ENCODE measurements at places on chromosomes 13 and 19.

DNA sequence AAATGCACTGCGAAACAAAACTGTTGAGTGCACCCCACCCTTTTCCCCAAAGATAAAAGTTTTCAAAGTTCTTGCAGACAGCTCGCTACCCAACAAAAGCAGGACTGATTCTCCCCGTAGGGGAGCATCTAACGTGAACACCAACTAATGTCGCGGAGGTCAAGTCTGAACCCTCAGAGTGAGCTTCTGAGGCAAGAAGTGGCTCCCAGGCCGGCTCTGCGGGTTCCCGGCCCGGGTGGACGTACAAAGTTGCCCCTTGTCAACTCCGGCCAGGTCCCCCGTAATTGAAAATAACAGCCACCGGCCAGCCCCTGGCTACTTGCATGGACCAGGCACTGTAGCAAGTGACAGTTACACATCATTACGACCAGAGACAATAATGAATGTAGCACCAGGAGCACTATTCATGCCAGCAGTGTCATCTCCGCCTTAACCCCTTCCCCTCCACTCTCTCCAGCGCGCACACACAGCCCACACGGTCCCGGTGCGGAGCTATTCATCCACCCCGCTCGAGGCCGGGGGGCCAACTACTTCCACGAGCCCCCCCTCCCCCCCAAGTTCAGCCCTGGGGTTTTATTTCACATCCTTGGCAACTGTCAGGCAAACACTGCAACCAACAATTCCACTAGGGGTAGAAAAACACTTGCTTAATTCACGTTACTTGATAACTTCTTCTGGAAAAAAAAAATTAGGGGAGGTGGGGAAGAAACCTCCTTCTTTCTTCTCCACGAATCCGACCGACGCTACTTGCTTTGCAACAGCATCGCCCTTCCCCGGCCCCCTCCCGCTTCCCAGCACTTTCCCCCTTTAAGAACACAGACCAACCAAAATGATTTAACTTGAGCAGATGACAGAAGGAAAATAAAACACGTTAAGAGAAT is 1.2 kb downstream of the KLF12 start:
- peak; percentile 77 for DNase-seq

GRCh38 chr13:38463048-38463447 is 113.4 kb downstream of the UFM1 start:
- DNase-seq, result peak; percentile 44

GRCh38 chr19:33208904-33209849 is 15.0 kb downstream of the LRP3 start:
- DNase-seq, result no peak

- no peak for DNase-seq
These were observed 904 bp upstream of the SIGLEC9 start for GRCh38 chr19:51123802-51124201.

GRCh38 chr19:3068071-3068470 is 5.8 kb upstream of the TLE5 start:
- no peak for DNase-seq

DNA sequence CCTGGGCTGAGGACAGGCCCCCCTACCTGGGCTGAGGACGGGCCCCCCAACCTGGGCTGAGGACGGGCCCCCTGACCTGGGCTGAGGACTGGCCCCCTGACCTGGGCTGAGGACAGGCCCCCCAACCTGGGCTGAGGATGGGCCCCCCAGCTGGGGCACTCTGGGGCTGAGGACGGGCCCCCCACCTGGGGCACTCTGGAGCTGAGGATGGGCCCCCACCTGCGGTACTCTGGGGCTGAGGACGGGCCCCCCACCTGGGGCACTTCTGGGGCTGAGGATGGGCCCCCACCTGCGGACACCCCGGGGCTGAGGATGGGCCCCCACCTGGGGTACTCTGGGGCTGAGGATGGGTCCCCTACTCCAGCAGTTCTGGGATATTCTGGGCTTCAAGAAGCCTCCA is 65.5 kb downstream of the RASA3 start:
- DNase-seq, result no peak

DNA sequence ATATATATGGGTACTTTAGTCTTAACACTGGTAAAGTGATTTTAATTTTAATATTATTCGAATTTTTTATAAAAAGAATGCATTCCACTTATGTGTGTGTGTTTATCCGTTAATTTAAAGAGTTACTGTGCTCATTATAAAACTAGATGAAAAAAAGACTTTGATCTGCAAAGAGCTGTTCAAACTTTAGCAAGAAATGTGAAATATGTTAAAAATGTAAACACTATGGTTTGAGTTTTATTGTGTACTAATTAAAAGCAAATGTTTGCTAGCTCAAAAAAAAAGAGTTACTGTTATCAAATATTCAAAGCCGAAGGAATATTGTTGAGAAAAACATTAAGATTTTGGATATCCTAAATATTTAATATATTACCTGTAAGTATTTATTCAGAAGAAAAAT is 34.5 kb downstream of the UFM1 start:
- DNase-seq, result no peak

DNA sequence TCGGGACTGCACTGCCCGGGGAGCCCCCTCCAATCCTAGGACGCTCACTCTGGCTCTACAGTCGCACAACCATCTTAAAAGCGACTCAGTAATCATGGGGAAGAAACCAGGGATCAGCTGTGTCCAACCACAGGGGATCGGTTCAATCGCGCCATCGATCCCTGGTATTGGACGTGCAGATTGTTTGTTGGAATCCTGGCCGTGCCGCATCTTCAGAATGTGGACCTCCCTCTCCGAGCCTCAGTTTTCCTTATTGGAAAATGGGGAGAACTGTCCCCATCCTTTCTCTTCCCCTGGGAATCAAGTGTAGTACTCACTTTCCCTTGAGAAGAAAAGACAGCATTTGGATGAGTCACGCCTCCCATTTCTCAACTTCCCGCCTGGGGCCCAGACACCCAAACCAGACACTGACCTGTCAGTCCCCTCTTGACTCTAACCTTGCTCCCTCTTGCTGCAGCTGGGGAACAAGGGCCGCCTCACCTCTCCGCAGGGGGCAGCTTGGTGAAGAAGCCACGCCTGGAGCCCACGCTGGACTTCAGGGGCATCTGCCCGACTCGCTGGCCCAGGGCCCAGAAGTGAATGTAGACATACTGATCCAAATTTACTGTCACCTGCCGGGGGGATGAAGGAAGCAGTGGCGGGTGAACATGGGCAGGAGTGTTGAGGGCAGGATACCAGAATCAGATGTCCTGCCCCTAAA is 17.6 kb downstream of the EMP3 start:
- no peak for DNase-seq

DNA sequence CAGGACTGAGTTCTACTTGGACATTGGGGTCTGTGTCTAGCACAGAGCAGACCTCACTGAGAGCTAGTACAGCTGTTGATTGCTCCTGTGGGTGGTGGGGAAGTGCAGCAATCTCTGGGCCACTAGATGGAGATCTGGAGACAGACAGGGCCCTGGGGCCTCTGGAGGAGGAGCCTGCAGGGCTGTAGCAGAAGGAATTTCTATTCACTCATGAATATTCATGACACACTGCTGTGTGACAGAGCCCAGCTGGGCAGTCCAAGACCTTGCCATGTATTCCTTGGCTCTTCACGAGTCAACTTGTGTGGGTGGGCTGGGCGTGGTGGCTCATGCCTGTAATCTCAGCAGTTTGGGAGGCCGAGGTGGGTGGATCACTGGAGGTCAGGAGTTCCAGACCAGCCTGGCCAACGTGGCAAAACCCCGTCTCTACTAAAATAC is 37.5 kb downstream of the SUGP2 start:
- peak; percentile 81 for DNase-seq

DNA sequence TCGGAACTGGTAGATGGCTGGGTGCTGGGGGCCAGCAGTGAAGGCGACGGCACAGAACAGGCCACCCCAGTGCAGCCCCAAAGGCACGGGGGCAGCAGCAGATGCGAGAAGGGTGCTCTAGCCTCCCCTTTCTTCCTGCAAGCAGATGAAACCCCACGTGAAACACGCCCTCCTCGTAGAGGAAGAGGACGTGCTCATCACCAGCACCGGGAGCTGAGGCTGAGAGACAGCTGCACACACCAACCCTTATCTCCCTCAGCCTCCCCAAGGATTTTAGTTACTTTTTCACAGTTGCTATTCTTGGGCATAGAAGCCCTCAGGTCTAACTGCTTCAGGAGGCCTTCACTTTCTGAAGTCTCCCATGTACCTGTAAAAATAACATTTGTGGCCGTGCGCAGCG is 11.9 kb downstream of the ZNF787 start:
- no peak for DNase-seq

DNA sequence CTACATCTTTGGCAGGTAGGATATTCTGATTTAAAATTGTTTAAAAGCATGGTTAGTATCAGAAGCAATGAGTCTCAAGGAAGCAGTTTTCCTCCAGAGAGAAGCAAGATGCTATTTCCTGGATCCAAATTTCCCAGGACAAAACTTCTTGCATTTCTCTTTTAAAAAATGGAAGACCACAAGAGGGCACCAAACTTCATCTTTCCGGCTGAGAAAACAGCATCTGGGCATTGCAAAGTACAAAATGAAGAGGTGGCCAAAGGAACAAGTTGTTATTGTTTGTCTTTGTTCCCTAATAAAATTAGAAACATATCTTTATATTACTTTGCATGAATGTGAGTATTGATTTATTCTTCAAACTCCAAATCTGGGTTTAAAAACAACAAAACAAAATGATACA is 60.0 kb upstream of the LRCH1 start:
- DNase-seq, result peak; percentile 85

DNA sequence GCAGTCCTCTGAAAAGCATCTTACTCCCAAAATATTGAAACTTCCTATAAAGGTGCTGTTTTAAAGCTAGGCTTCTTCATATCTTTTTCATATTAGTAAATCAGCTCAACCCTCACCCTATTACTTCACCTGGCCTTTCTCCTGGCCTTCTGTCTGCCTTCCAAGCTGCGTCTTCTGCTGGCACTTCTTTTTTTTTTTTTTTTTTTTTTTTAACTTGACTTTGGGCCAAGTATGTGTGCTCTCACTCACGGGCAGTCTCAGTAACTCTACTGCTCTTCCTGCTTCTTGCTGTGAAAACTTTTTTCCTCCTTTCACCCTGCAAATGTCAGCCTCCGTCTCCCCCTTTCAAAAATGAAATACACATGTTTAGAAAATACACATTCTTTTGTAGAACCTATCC is 41.2 kb upstream of the KCTD4 start:
- peak; percentile 15 for DNase-seq

DNA sequence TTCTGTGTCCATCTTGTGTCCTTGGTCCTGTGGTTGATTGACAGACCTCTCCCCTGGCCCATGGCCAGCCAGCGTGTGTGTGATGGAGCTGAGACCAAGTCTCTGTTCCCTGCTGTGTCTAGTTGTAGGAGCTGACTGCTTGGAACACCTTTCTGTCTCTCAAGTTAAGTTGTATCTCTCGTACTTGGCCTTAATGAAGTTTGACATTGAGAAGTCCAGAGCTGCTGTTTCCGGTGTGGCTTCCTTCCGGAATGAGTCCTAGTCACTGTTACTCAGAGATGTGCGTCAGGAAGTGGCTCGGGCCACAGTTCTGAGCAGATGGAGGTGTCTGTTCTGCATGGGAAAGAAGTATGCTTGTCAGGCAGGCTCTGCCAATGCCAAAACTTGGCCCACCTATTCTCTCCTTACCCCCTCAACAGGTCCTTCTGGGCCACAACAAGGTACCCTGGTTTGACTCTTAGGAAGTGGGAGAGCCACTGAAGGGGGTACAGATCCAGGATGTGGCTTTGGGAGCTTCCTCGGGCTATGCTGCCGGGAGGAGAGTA is 54.3 kb downstream of the GATAD2A start:
- no peak for DNase-seq

DNA sequence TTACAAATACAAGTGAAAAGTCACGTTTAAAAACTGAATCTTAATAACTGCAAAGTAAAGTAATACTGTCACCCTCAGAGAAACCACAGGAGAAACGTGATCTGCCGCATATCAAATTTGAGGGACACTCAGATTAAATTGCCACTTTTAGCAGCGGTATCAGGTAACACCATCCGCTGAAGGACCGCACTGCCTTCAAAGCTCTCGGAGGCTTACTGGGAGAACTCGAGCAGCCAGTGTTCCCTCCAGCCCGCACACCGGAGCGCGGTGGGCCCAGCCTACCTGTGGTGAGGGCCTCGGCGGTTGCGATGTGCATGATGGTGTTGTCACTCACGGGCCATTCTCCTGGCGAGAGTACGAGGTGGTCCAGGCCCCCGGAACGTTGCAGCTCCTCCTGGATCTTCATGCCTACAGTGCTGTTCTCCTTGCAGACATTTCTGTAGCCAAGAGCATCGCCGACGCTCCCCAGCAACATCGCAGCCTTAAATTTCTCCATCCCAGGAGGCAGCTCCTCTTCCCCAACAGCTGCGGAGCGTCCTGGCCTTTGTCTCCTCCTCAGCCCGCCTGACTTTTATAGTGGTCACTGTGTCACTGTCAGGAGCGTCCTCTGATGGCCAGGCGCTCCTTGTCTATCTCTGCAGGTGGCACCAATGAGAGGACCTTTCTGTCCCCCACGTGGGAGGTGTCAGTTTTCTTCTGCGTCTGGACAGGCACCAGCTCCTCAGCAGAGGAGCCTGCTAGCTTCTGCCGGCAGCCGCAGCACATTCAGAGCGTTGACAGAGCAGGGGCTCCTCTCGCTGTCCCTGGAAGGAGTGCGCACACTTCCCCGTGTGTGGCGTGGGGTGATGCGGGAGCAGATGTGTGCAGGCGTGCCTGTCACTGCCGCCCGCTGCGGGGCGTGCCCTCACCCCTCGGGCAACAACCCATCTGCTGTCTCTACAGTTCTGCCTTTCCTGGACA is at the start of gene ADPRHL1:
TSS of gene ADPRHL1 (minus strand) at position 547 of the 960 bp plus-strand sequence. CDS start at position 496, 51 bp downstream.
- peak; percentile 61 for DNase-seq

DNA sequence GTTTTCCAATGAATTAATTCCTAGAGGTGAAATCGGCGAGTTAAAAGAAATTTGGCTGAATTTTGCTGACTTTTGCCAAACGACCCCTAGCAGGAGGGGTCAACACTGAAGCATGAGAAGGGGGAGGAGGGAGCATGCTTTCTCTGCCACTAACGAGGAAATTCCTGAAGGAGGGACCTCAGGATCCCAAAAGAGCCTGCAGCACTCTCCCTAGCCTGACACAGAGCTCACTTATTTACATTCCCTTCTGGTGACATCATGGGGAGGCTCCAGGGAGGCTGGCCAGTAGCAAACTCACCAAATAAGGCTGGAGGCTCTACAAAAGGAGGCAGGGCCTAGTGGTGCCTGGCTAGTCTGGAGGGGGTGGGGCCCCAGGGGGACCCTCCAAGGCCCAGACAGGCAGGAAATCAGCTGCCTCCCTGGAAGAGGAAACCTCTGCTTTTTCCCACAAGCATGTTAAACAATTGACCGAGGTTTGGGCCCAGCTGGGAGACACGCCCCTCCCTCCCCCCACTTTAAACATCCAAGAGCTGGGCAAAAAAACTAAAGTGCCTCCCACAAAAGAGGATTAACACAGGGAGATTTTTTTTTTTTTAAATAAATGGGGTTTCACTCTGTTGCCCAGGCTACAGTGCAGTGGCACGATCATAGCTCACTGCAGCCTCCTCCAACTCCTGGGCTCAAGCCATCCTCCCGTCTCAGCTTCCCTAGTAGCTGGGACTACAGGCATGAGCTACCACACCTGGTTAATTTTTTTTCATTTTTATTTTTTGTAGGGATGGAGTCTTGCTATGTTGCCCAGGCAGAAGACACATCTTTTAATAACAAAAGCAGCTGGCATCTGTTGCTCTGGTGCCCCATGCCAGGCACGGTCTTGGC is 2.1 kb downstream of the DAPK3 start:
- peak; percentile 48 for DNase-seq
